Progenitor cell of endocrine pancreas (in vitro differentiated cells): ENCODE measurements at places on chromosomes 1 and 21.

DNA sequence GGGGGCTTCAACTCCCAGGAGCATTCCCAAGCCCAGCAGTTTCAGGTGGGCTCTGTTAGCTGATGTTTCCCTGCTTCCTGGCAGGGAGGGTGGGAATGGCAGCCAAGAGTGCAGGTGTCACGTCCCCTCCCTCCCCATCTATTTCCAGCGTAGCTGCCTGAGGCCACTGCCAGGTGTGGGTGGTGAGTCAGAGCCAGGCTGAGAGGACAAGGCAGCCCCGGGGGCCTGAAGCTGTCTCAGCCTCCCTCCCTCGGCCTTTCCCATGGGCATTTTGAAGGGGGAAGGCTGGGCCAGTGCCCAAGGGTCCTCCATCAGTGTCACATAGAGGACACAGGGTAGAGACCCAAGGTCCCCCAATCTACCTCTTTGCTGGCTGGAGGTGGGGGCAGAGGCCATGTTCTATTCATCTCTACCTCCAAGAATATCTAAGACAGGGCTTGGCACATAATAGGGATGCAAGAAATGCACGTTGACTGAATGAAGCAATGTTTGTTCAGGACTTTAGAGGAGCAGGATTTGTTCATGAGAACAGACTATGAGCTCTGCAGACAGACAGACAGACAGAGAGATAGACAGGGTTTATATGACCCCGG is 34.4 kb upstream of the ID3 start:
- H3K4me3 ChIP-seq: no peak overlapping the region
- H3K36me3 ChIP-seq: no peaks in the 10 kb centered on the region
- H3K27ac ChIP-seq: peak overlapping the region; percentile 56
- H3K27me3 ChIP-seq: no peaks in the 10 kb centered on the region
- peaks cover 18% of the 10 kb centered on the region for H3K4me1 ChIP-seq

DNA sequence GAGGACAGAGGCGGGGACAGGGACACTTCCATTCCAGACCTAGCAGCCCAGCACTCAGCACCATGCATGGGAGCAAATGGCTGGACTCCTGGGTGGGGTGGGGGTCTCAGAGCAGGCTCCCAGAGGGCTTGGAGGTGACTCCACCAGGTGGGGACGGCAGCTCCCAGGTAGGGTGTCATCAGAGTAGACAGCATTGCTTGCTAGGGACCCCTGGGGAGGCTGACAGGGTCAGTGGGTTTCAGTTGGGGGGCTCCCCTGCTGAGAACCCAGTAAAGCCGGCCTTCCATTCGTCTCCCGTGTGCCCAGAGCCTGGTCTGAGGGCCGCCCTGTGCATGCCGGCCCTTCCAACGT is 4.8 kb upstream of the GJC2 start:
- H3K4me1 ChIP-seq: peaks cover 5% of the 10 kb centered on the region
- H3K4me3 ChIP-seq: no peak overlapping the region
- H3K27ac ChIP-seq: no peak overlapping the region
- H3K27me3 ChIP-seq: no peaks in the 10 kb centered on the region

GRCh38 chr21:32330784-32331311 is 32.2 kb downstream of the MRAP start:
- DNase-seq: no peak
- H3K27me3 ChIP-seq: no peaks in the 10 kb centered on the region

- H3K4me1 ChIP-seq: peaks cover 14% of the 10 kb centered on the region
- peak; percentile 68 for DNase-seq
- no peaks in the 10 kb centered on the region for H3K27me3 ChIP-seq
- H3K27ac ChIP-seq: peak within 1 kb of the TSS; percentile 98
Measured at GRCh38 chr1:145823565-145824498, at the start of the genes POLR3C and RNF115. POLR3C (plus strand) TSS chr1:145824200; CDS start chr1:145825777, 1,577 bp downstream. RNF115 (minus strand) TSS chr1:145824095; CDS start chr1:145823873, 222 bp downstream.

- DNase-seq: no peak
- no peak overlapping the region for H3K27ac ChIP-seq
- no peaks in the 10 kb centered on the region for H3K27me3 ChIP-seq
- H3K4me1 ChIP-seq: peaks cover 2% of the 10 kb centered on the region
- no peaks in the 10 kb centered on the region for H3K36me3 ChIP-seq
- H3K4me3 ChIP-seq: no peak overlapping the region
Measured at GRCh38 chr1:238468068-238468467, 577.3 kb upstream of the ZP4 start.

GRCh38 chr1:197973206-197973605 is 56.0 kb downstream of the LHX9 start:
- H3K27me3 ChIP-seq: no peaks in the 10 kb centered on the region
- no peak for DNase-seq
- H3K4me3 ChIP-seq: no peak overlapping the region
- H3K4me1 ChIP-seq: no peaks in the 10 kb centered on the region

- H3K27me3 ChIP-seq: no peaks in the 10 kb centered on the region
- no peak for DNase-seq
- H3K36me3 ChIP-seq: no peaks in the 10 kb centered on the region
- H3K4me3 ChIP-seq: no peak overlapping the region
- H3K27ac ChIP-seq: no peak overlapping the region
Measured at GRCh38 chr1:112778137-112778536, 63.0 kb upstream of the PPM1J start.

GRCh38 chr1:110859062-110859461 is 13.9 kb upstream of the CD53 start:
- H3K27me3 ChIP-seq: peaks cover 8% of the 10 kb centered on the region
- H3K4me3 ChIP-seq: no peak overlapping the region
- DNase-seq: no peak
- H3K36me3 ChIP-seq: no peaks in the 10 kb centered on the region

GRCh38 chr1:100229681-100230443 is 19.8 kb downstream of the DBT start:
- H3K4me3 ChIP-seq: no peak overlapping the region
- no peak overlapping the region for H3K27ac ChIP-seq
- DNase-seq: no peak
- H3K36me3 ChIP-seq: peaks cover 21% of the 10 kb centered on the region
- H3K27me3 ChIP-seq: no peaks in the 10 kb centered on the region

DNA sequence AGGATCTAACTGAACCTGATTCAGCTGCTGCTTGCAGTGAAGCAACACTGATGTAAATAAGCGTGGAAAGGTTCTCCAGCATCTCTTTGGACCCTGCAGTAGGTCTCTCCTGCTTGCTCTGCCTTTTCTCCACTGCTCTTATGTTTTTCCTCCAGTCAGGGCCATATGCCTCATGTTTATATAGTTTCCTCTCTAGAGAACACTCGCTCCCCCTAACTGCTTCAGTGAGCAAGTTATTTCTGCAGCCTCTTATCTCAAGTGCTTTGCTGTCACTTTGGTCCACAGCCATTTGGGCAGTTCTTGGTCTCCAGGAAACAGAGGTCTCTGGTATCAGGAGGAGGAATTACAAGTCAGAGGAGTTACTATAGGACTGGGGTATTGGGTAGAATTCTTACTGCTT is 5.3 kb downstream of the PRUNE1 start:
- peak overlapping the region; percentile 59 for H3K27ac ChIP-seq
- H3K36me3 ChIP-seq: peaks cover 4% of the 10 kb centered on the region
- peaks cover 21% of the 10 kb centered on the region for H3K4me1 ChIP-seq
- H3K27me3 ChIP-seq: no peaks in the 10 kb centered on the region
- no peak overlapping the region for H3K4me3 ChIP-seq

DNA sequence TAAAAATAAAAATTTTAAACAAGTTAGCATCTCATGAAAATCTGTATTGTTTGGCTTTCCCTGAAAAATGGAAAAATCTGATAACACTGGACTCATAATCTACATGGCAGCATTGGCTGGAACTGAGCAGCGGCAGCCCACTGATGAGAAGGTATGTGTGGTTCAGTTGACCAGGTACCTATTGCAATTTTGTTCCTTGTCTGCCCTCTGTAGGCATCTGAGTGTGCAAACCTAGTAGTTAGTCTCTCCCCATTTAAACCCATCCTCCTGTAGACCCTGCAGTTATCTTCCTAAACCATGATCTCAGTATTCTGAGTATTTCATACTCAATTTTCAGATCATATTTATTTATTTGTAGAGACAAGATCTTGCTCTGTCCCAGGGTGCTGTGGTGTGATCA is 59.4 kb upstream of the SERBP1 start:
- H3K27ac ChIP-seq: no peak overlapping the region
- peaks cover 5% of the 10 kb centered on the region for H3K4me1 ChIP-seq
- DNase-seq: no peak
- H3K4me3 ChIP-seq: no peak overlapping the region
- H3K27me3 ChIP-seq: no peaks in the 10 kb centered on the region

DNA sequence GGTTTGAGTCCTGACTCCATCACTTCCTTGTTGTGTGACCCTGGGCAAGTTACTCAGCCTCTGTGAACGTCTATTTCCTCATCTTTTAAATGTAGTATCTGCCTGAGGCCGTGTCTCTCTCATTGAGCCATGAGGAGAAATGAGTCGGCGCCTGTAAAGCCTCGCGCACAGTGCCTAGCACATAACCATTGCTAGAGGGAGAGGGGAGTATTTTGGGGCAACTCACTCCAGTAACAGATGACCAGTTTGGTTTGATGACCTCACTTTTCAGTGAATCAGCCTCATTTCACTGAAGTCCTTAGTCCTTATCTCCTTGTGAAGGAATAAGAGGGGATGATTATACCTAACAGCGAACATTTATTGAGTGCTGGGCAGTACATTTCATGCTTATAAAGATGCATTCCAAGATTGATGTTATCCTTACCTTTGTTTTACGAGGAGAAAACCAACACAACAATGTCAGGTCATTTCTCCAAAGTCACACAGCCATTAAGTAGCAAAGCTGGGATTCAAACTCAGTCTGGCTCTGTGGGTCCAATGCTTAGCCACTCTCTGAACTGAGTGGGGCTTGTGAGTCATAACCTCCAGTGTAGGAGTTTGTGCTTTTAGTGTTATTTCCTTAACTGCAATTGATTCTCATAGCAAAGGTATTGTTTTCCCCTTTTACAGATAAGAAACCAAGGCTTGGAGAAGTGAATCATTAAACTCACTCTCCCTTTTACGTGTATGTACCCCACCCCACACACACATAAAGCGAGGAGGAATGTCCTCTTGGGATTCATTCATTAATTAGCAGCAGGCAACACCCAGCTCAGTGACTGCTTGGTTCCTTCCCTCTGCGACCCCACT is 25.9 kb downstream of the KCNC4 start:
- H3K4me1 ChIP-seq: peaks cover 23% of the 10 kb centered on the region
- H3K27ac ChIP-seq: peak overlapping the region; percentile 21
- H3K4me3 ChIP-seq: no peak overlapping the region
- no peak for DNase-seq
- H3K27me3 ChIP-seq: peaks cover 29% of the 10 kb centered on the region

GRCh38 chr1:3283849-3284248 is 170.6 kb upstream of the ARHGEF16 start:
- no peaks in the 10 kb centered on the region for H3K36me3 ChIP-seq
- peak; percentile 44 for DNase-seq
- H3K4me3 ChIP-seq: no peak overlapping the region
- no peaks in the 10 kb centered on the region for H3K27me3 ChIP-seq

DNA sequence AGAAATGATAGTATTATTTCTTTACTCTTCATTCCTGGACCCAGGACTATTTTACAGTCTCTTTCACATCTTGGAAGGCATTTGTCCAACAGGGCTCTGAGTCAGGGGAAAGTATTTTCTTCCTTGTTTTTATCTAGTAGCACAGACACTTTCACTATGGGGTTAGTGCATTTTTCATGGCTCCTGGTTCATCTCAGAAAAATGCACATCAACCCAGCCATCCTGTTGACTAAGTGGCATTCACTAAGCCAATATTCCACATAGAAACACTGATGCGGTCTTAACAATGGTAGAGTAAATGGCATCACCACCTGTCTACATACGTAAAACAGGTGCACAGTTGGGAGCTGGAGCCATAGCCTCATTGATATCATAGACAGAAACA is 87.4 kb upstream of the C1orf21 start:
- no peaks in the 10 kb centered on the region for H3K36me3 ChIP-seq
- no peak overlapping the region for H3K4me3 ChIP-seq
- H3K27ac ChIP-seq: no peak overlapping the region
- H3K27me3 ChIP-seq: peaks cover 2% of the 10 kb centered on the region

GRCh38 chr1:155900161-155900560 is 11.0 kb downstream of the RIT1 start:
- H3K4me1 ChIP-seq: peaks cover 6% of the 10 kb centered on the region
- H3K36me3 ChIP-seq: peaks cover 26% of the 10 kb centered on the region
- H3K27ac ChIP-seq: no peak overlapping the region
- no peak overlapping the region for H3K4me3 ChIP-seq
- no peaks in the 10 kb centered on the region for H3K27me3 ChIP-seq

GRCh38 chr1:160239582-160240299 is 22.6 kb downstream of the DCAF8 start:
- no peaks in the 10 kb centered on the region for H3K27me3 ChIP-seq
- H3K4me3 ChIP-seq: no peak overlapping the region
- H3K36me3 ChIP-seq: peaks cover 12% of the 10 kb centered on the region
- peaks cover 2% of the 10 kb centered on the region for H3K4me1 ChIP-seq

GRCh38 chr1:241336335-241336734 is 20.7 kb downstream of the RGS7 start:
- no peak overlapping the region for H3K27ac ChIP-seq
- peaks cover 6% of the 10 kb centered on the region for H3K4me1 ChIP-seq
- no peaks in the 10 kb centered on the region for H3K27me3 ChIP-seq

DNA sequence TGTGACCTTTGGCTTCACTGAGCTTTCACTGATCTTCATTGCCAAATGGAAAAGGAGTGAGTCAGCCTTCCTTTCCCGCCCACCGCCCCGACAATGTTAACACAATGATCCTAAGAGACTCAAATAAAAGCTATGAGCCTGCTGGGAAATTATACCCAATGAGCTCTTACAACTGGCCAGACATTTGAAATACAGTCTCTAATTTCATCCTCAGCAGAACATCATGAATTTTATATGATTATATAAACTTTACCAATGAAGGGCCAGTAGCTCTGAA is 252.5 kb downstream of the SIPA1L2 start:
- H3K4me3 ChIP-seq: no peak overlapping the region
- DNase-seq: no peak
- no peaks in the 10 kb centered on the region for H3K36me3 ChIP-seq
- no peaks in the 10 kb centered on the region for H3K4me1 ChIP-seq

DNA sequence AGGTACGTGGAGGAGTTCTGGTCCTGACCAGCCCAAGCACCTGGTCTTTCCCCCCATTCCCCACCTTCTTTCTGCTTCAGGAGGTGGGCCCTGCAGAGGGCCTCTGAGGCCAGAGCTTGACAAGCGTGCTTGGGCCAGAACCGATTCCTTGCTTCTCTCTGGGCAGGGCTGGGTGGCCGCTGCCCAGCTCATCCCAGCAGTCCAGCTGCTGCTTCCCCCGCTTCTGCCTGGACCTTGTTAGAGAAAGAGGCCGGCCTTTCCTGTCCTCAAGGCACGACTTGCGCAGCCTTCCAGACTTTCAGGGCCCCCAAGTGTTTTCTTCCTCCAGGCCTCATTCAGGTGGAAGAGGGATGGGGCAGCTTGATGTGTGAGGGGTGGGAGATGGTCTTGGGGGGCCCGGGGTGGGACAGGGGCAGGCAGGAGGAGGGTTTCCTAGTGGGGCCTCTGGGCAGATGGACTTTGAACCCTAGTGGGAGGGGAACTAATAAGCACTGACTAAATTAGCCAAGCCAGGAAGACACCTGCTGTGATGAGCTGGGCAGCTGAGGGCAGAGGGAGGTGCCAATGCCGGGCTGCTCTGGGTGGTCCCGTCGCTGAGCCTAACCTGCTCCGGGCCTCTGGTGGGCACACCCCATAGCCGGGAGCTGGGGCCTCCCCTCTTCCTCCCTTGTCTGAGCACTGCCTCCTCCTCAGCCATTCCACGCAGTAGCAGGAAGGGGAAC is 36.5 kb downstream of the ARHGEF10L start:
- H3K36me3 ChIP-seq: no peaks in the 10 kb centered on the region
- no peak for DNase-seq
- H3K4me1 ChIP-seq: peaks cover 55% of the 10 kb centered on the region
- H3K27ac ChIP-seq: peak overlapping the region; percentile 90

GRCh38 chr1:93661829-93662474 is 19.7 kb downstream of the BCAR3 start:
- H3K36me3 ChIP-seq: no peaks in the 10 kb centered on the region
- H3K27me3 ChIP-seq: no peaks in the 10 kb centered on the region
- H3K4me3 ChIP-seq: no peak overlapping the region
- no peak for DNase-seq
- peak overlapping the region; percentile 69 for H3K27ac ChIP-seq
